T-cell (primary cell): ENCODE measurements at places on chromosomes 12 and 14. TPM values are rescaled to one million over a fixed set of nuclear protein-coding genes. Genes with fewer than 3 reads are reported as not detected.
A peak's percentile ranks its signal among the peaks of the same experiment; 100 is the strongest.

GRCh38 chr12:65830305-65830704, 6.0 kb downstream of the HMGA2 start:
- H3K27ac ChIP-seq, result no peak overlapping the region
- no peaks in the 10 kb centered on the region for H3K36me3 ChIP-seq
- no peak overlapping the region for H3K4me3 ChIP-seq

DNA sequence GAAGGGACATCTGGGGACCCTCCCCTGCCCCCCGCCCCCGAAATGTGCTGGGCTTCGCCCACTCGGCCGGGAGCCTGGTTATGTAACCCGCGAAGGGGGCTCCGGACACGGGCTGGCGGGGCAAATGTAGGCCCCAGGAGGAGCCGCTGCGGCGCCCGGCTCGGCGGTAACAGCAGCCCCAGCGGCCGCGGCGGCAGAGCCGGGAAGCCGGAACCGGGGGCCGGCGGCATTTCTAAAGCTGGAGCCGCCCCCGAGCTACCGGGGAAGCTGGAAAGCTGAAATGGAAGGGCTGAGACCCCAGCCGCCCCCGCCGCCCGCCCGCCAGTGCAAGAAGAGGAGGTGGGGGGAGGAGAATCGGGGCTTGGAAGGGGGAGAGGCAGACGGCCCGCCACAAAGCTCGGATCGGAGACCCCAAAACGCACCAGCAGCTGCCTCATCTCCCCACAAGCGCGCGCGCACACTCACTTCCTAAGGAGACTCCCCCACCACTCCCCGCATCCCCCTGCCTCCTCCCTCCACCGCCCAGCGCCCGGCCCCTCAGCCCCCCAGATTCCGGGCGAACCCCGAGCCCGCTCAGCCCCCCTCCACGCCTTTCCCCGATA, 1.5 kb downstream of the KDM2B start:
- H3K4me1 ChIP-seq, result peaks cover 17% of the 10 kb centered on the region
- H3K27me3 ChIP-seq, result no peaks in the 10 kb centered on the region
- H3K27ac ChIP-seq, result peak overlapping the region; percentile 89
- H3K4me3 ChIP-seq, result peak overlapping the region; percentile 73

- H3K36me3 ChIP-seq, result no peaks in the 10 kb centered on the region
- no peak for DNase-seq
- H3K27me3 ChIP-seq, result no peaks in the 10 kb centered on the region
- H3K4me1 ChIP-seq, result no peaks in the 10 kb centered on the region
- no peak overlapping the region for H3K27ac ChIP-seq
Measured at GRCh38 chr14:85853996-85854526, 324.1 kb downstream of the FLRT2 start.

GCH1 gene
- total RNA-seq, result 26.5 TPM

DNA sequence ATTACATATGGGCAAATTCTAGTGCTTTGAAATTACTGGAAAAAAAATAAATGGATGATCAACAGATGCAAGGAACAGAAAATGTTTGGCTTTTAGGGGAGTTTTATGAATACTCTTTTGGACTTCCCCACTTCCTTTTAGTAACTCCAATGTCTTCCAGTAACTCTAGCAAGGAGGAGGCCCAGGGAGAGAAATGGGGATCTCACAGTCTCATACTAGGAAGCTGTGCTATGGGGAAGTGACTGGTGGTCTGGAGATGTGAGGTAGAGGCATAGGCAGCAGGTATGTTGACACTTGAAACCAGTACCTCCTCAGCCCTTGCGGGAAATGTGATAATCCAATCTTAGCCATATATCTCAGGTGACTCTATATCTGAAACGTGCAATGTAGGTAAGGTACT, 68.1 kb downstream of the CRADD start:
- no peak overlapping the region for H3K27ac ChIP-seq
- DNase-seq, result no peak
- H3K36me3 ChIP-seq, result no peaks in the 10 kb centered on the region
- peaks cover 6% of the 10 kb centered on the region for H3K4me1 ChIP-seq

- H3K27ac ChIP-seq, result no peak overlapping the region
- no peaks in the 10 kb centered on the region for H3K36me3 ChIP-seq
- no peak for DNase-seq
- H3K4me1 ChIP-seq, result no peaks in the 10 kb centered on the region
- H3K4me3 ChIP-seq, result no peak overlapping the region
Measured at GRCh38 chr12:93315385-93315906, 62.3 kb upstream of the NUDT4 start.

ZNF140 gene
- 20.6 TPM for total RNA-seq

- H3K27me3 ChIP-seq, result no peaks in the 10 kb centered on the region
- H3K27ac ChIP-seq, result no peak overlapping the region
- no peak for DNase-seq
Measured at GRCh38 chr12:43571885-43572284, 19.9 kb upstream of the ADAMTS20 start.

DNA sequence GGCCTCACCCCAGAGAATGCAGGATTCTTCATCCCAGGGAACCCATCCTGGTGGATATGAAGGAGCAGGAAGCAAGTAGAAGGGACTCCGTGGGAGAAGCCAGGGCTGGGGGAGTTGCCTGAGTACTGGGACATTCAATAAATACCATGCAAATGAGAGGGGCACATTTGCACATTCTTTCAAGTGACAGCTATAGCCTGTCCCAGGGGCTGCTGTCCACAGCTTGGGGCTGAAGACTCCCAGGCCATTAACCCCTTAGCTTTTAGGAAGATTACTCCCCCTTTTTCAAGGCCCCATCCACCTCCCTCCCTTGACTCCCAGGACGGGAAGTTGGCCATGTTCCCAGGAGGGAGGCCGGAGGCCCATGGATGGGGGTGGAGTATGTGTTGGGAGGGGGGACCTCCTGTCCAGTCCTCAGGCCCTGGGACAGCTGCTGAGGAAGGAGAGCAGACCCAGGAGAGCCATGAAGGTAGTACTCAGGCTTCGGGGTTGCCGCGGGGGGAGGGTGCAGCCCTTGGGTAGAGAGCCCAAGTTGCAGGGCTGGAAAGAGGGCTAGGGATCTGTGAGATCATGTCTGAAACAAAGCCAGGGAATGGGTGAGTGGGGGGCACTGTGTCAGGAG, 974 bp upstream of the TNS2 start:
- no peak for DNase-seq
- H3K27ac ChIP-seq, result no peak overlapping the region
- H3K4me1 ChIP-seq, result peaks cover 36% of the 10 kb centered on the region
- H3K27me3 ChIP-seq, result peaks cover 6% of the 10 kb centered on the region
- no peak overlapping the region for H3K4me3 ChIP-seq

- no peak overlapping the region for H3K27ac ChIP-seq
- H3K27me3 ChIP-seq, result no peaks in the 10 kb centered on the region
- DNase-seq, result no peak
- no peaks in the 10 kb centered on the region for H3K4me1 ChIP-seq
- H3K36me3 ChIP-seq, result no peaks in the 10 kb centered on the region
Measured at GRCh38 chr12:88957358-88957757, 377.1 kb upstream of the KITLG start.

- no peak for DNase-seq
- no peaks in the 10 kb centered on the region for H3K27me3 ChIP-seq
- no peaks in the 10 kb centered on the region for H3K4me1 ChIP-seq
- H3K36me3 ChIP-seq, result peaks cover 85% of the 10 kb centered on the region
Measured at GRCh38 chr12:64419696-64420095, 15.5 kb downstream of the XPOT start.

COX14 gene
- 38.0 TPM for total RNA-seq

SIX1 gene
- total RNA-seq, result not detected

- H3K36me3 ChIP-seq, result no peaks in the 10 kb centered on the region
- DNase-seq, result no peak
- no peak overlapping the region for H3K4me3 ChIP-seq
- no peaks in the 10 kb centered on the region for H3K4me1 ChIP-seq
- H3K27ac ChIP-seq, result no peak overlapping the region
Measured at GRCh38 chr14:71355324-71356201, 448.3 kb downstream of the PCNX1 start.

- no peak overlapping the region for H3K27ac ChIP-seq
- DNase-seq, result no peak
- H3K4me3 ChIP-seq, result no peak overlapping the region
- H3K36me3 ChIP-seq, result no peaks in the 10 kb centered on the region
- no peaks in the 10 kb centered on the region for H3K27me3 ChIP-seq
Measured at GRCh38 chr12:116257826-116258225, 19.7 kb downstream of the MED13L start.

- peaks cover 3% of the 10 kb centered on the region for H3K4me1 ChIP-seq
- no peaks in the 10 kb centered on the region for H3K36me3 ChIP-seq
- H3K4me3 ChIP-seq, result no peak overlapping the region
- no peak for DNase-seq
Measured at GRCh38 chr14:66511849-66512248, 3.9 kb downstream of the GPHN start.

CCNT1 gene
- 109 TPM for total RNA-seq

SLC7A7 gene
- total RNA-seq, result not detected
